ENCODE measurements at places on chromosomes 3 and 15. TPM values are rescaled to one million over a fixed set of nuclear protein-coding genes. Genes with fewer than 3 reads are reported as not detected.

GRCh38 chr15:78394981-78395616 lies 42.9 kb upstream of the IREB2 start:
- DNase-seq, result no peak

- DNase-seq, result no peak
Measured at GRCh38 chr15:33293713-33294334, 16.9 kb upstream of the RYR3 start.

- no peak for DNase-seq
Measured at GRCh38 chr3:157607826-157608405, 104.7 kb upstream of the VEPH1 start.

DNA sequence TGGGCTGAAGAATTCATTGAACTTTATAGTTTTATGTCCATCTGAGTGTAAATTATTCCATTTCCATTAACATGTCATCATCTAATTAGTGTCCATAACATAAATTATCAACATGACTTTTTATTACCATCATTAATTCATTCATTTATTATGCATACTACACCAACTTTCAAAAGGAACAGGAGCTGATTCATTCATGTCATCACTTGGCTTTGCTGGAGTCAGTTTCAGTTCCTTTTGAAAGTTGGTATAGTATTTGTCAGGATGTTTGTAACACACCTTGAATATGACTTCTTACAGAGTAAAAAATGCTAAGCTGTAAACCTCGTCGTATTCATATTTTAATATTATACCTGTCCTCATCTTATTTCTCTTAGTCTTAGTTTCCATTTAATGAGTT lies 298.0 kb upstream of the RBMS3 start:
- DNase-seq, result no peak

GRCh38 chr15:31437686-31438085 lies 111.1 kb downstream of the KLF13 start:
- DNase-seq, result no peak

DNA sequence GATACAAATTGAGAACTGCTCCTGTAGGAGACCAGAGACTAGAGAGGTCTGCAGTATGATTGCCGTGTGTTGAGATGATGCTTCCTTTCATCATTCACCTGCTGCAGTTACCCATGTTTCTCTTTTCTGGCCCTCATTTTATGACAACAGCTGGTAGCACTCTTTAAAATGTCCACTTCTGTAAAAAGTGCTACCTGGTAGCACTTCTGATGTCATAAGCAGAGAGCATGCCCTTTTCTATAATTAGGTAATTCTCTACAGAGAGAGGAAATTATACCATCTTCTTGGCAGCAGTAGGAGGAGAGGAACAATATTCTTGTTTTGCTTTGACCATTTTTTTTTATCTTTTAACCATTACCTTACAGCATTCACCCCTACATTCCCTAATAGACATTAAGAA lies 123.8 kb downstream of the PPM1L start:
- DNase-seq, result no peak

Gene GOLGA6L10
- 0.44 TPM for polyA plus RNA-seq

GRCh38 chr3:121794264-121794983 lies 40.4 kb downstream of the IQCB1 start:
- no peak for DNase-seq

Gene ANKUB1
- polyA plus RNA-seq, result not detected

DNA sequence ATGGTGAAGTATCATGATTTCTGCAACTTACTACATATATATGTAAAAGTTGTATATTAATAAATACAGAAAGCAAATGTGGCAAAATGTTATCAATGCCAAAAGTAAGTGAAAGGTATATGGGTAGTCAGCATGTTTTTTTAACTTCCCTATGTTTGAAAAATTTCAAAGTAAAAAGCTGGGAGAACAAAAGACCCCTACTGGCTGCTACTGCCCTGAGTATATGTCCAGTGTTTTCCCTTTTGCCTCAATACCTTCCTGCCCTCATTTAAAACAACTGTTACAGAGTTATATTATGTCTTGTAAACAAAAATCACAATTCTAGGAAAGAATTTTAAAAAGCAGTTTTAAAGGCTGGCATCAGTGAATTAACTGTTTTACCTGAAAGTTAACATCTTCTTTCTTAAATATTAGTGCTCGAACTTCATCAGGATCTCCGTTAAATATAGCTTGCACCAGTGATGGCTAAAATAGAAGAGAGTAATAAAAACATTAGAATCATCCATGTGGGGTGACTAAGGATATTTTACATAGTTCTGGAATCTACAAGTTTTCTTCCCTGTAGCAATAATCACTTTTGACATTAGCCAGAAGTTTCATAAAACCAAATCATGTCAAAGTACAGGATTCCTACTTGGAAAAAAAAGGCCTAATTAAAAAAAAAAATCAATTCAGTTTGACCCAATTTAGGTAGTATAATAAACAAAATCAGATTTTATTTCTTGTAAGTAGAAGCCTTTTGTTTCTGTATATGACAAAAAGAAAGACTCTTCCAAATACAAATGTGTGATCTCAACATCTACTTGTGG lies 2.7 kb downstream of the ANKRD28 start:
- no peak for DNase-seq

- DNase-seq, result no peak
Measured at GRCh38 chr15:70151462-70151861, 53.7 kb upstream of the TLE3 start.

- no peak for DNase-seq
Measured at GRCh38 chr3:48594417-48595049, 596 bp downstream of the COL7A1 start.

Gene CSPG5
- polyA plus RNA-seq, result 0.05 TPM

Gene FGD5
- not detected for polyA plus RNA-seq

GRCh38 chr15:58559904-58560588 lies 128.3 kb downstream of the LIPC start:
- no peak for DNase-seq

Gene ZMAT3
- polyA plus RNA-seq, result 41.4 TPM

DNA sequence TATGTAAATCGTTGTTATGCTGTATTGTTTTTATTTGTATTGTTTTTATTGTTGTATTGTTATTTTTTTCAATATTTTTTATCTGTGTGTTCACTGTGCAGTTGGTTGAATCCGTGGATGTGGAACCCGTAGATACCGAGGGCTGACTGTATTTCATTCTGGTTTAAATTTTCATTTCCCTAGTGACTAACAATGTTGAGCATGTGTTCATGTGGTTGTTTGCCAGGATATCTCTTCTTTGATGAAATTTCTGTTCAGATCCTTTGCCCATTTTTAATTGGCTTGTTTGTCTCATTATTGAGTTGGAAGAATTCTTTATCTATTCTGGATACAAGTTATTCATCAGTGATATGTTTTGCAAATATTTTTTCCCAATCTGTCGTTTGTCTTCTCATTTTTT lies 29.7 kb downstream of the STOML1 start:
- no peak for DNase-seq

DNA sequence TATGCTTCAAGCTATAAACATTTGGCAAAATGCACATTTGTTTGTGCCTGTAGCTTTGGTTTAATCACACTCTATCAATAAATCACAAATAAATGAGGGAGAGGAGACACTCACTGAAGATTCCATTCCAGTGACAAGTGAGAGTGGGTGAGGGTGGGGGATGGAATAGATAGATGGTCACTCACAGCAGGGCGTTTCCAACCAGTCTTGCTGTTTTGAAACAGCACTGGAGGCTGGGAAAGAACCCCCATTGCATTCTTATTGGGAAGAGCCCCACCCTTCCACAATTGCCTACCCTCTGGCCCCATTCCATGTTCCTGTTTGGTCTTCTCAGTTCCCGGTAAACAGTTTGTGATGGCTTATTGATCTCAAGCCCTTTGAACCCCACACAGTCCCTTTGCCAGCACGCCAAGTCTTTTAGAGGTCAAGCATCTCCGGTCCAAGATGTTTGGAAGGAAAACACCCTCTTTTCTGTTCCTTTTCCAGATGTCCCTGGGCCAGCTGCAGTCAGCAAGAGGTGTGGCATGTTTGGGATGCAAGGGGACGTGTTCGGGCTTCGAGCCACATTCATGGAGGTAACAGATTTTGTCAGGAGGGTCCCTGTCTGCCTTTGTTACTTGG lies 30.7 kb downstream of the LMCD1 start:
- DNase-seq, result peak; percentile 97
